Left renal pelvis (tissue), 4 donors: ENCODE measurements at places on chromosomes 13 and 19. TPM values are rescaled to one million over a fixed set of nuclear protein-coding genes. Genes with fewer than 3 reads are reported as not detected.

DNA sequence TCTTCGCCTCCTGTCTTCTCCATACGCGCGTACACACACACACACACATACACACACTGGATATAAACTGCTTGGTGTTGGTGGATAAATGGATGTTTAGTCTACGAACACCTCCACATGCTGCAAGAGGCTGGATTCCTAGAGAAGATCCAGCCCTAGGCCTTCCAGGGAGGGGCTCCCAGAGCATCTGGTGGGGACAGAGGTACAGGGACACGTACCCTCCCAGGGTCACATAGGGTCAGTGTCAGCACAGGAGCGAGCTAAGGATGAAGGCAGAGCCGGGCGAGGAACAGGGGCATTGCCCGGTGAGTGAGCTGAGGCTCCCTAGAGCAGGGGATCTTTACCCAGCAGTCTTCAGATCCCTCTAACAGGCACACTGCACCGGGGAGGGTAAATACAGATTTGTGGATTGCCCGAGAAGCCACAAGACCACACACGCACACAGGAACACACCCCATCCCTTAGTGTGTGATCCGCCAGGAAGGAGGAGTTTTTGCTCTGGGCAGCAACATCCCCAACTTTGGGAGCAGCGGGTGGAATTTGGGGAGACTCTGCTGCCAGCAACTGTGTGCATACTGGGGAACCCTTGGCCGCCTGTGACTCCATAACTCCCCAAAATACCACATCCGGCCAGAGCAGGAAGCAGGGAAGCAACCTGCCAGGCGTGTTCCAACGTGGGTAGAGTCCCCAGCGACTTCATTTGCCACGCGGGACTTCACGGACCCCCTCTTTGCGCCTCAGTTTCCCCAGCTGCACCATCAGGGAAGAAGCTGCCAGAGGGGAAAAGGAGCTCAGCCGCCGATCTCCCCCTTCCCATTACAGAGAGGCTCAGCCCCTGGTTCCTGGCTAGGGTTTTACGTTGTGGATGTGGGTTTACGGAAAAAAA lies 5.8 kb upstream of the TLE2 start:
- DNase-seq: no peak

- DNase-seq: no peak
Measured at GRCh38 chr13:37889102-37889501, 19.5 kb upstream of the TRPC4 start.

DNA sequence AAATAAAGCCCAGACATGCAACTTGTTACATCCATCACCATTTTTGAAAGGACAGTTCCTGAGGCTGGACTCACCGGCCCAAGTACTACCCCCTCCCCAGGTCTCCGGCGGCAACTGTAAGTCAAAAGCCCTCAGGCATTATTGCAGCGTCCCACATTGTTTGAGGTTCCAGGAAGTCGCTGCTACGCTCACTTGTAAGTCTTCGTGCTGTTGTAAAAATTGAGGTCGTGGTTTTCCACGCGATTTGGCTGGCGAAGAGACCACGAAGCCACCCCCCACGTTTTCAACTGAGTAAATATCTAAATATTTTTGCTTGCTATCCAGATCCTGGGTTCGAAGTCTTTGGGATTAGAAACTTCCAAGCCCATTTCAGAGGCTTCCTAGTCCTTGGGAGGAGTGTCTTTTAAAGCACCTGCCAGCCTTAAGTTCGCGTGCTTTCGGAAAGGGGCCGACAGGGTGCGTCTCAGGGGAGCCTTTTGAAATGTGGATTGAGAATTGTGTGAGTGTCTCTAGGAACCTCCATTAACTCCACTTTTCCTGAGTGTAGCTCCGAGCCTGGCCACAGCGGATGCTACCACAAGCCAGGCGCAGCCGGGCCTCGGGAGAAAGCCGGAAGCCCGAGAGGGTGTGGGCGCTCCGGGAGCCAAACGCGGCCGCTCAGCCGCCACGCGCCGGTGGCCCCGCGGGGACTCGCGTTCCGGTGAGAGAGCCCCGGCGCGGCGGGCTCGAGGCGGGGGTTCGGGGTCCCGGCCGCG lies 434 bp upstream of the FNDC3A start:
- peak; percentile 46 for DNase-seq

DNA sequence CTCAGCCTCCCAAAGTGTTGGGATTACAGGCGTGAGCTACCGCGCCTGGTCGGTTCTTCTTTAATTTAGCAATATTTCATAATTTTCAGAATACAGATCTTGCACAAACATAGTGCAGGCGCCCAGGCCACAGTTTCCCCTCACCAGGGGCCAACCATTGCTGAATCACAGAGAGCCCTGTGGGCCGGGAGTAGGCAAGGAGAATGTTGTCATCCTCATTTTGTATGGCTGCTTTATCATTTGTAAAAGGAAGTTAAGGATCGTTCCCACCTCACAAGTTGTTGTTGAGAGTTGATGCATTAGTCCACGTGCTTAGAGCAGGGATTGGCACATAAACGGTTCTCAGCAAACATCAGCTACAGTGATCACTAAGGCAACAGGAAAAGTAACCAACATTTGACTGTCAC lies 30.2 kb downstream of the MEIS3 start:
- DNase-seq: no peak

- peak; percentile 53 for DNase-seq
Measured at GRCh38 chr19:48991873-48992580, 1.1 kb downstream of the GYS1 start.

DNA sequence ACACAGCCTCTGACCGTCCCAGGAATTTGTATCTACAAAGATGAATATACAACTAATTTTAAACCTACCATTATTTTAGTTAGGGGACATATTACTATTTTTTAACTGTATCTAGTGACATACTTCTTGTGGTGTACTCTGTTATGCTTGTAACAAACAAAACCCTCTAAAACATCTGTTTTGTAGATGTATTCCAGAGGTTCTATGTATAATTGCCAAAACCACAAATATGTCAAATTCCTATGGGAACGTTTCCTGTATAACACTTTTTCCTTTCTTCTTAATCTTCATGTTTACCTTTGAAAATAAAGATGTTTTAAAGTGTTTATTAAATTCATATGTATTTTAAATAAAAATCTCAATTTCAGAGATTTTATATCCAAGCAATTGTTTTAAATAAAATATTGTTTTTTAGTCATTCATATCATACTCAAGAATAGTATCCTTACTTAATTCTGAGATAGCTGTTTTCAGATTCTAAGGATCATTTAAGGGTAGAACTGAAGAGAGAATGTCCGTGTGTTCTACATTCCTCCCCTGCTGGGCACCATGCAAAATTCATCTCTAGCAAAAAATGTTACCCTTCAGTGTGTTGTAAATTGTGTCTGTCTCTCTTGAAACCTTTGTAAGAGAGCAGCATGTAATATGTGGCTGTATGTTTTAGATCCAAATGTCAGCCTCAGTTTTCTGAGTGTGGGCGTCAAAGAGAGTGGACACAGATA lies 1327.7 kb downstream of the EFNB2 start:
- no peak for DNase-seq

DNA sequence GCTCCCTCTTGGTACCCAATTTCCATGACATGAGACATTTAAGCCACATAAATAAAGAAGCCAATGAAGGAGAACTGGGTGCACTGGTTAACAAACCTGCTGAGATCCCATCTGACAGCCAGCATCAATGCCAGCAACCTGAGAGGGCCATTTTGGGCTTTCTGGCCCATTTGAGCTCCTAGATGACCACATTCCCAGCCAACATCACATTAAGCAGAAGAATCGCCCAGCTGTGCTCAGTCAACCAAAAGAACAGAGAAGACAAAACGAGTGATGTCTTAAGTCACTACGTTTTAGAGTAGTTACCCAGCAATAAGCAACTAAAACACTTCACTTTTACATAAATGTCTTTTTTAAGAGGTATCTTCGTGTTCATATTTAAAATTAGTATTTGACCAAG lies 21.9 kb downstream of the LCP1 start:
- DNase-seq: no peak

GRCh38 chr13:51760592-51760991 lies 43.4 kb downstream of the DHRS12 start:
- no peak for DNase-seq

DNA sequence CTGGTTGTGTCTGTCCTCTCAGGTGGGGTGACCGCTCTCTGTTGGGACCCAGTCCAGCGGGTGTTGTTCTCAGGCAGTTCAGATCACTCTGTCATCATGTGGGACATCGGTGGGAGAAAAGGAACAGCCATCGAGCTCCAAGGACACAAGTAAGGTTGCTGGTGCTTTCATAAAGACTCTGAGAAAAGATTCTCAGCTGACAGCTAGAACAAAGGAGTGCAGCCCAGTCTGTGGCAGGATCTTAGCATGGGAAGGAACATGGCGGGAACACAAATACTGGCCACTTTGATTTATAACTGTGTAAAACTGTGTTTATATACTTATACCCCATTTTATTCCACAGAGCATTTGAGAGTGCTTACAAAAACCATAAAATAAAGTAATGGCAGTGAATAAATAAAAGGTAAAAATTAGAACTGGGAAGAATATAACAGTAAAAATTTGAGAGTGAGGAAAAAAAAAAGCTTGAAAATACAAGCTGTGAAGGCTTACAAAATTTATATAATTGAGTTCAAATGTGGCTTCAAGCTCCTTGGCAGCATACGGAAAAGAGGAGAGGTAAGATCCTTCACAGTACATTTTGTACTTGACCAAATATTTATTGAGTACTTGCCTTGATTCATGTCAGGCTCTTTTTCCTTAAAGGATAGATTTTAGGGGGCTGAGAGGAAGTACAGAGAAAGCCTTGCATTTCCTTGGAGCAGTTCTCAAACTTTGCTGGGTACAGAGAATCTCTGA lies 64.8 kb downstream of the DHRS12 start:
- DNase-seq: no peak

DNA sequence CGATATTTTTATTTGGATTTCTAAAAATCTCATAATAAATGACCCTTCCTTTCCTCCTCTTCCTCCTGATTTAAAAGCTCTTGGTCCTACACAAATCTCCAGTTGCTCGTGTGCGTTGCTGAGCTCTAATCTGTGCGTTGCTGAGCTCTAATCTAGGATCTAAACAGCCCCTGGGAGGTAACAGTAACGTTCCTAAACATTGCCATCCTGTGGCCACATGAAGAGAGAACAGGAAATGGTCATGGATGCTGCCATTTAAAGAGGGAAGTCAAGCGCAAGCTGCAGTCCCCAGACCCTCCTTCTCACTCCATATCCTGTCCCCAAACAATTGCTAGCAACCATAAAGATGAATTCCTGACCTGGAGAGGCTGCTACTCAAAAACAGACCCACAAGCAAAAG lies 170.8 kb downstream of the NUFIP1 start:
- DNase-seq: no peak

DNA sequence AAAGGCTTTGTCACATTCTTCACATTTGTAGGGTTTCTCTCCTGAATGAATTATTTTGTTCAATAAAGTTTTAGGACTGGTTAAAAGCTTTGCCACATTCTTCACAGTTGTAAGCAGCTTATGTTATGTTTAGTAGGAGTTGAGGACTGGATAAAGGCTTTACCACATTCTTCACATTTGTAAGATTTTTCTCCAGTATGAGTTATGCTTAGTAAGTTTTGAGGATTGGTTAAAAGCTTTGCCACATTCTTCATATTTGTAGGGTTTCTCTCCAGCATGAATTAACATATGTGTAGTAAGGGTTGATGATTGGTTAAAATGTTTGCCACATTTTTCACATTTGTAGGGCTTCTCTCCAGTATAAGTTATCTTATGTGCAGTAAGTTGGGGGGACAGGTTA lies 79.9 kb downstream of the ZNF431 start:
- DNase-seq: no peak

GRCh38 chr19:11694533-11695439 lies 44.0 kb downstream of the ZNF823 start:
- DNase-seq: peak; percentile 92

GRCh38 chr19:54137699-54138488 lies at the start of gene CNOT3:
Gene CNOT3 (plus strand): TSS chr19:54137762. CDS start chr19:54142979, 5,217 bp downstream.
- no peak for DNase-seq

DNA sequence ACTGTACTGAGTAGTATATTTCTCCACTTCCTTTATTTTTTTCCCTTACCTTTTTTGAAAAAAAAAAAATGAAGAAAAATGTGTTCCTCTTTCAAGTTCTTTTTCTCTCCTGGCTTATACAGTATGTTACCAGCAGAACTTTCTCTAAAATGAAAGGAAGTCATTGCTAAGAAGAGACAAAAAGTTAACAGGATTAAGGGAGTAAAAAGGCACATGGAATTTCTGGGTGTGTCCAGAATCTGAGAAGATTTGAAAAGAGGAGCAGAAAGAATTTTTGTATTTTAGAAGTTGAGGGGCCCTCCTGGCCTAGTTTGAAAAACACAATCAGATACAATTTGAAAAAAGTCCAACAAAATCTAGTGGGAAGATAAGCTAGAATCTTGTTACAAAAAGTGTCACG lies 21.0 kb upstream of the TRIM13 start:
- DNase-seq: no peak

DNA sequence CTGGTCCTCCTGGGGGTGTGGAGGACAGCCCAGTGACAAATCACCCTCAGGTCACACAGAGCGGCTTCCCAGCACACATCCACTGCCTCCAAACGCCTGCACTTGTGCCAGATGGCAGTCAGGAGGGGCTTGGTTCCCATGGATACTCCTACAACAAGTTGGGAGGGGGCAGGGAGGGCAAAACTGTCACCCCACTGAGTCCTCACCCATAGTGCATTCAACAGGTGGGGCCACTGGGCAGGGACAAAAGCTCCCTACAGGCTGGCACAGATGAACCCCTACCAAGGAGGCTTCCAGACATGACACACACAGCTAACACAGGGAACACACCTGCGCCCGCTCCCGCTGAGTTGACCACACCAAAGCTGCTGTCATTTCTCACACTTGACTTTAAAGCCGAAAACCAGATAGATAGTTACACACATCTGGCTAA lies 120.5 kb downstream of the STK24 start:
- DNase-seq: no peak

TMPRSS9 gene
- polyA plus RNA-seq: 0.49 TPM

CBARP gene
- polyA plus RNA-seq: 1.4 TPM

DAND5 gene
- polyA plus RNA-seq: 0.08 TPM

LPAR2 gene
- 15.7 TPM for polyA plus RNA-seq

ZNF563 gene
- polyA plus RNA-seq: 4.9 TPM

WDR88 gene
- 1.0 TPM for polyA plus RNA-seq

OR7G3 gene
- polyA plus RNA-seq: not detected

ZNF552 gene
- polyA plus RNA-seq: 20.4 TPM
